ENCODE measurements at places on chromosomes 2 and 18. TPM values are rescaled to one million over a fixed set of nuclear protein-coding genes. Genes with fewer than 3 reads are reported as not detected.

Gene TANC1
- total RNA-seq, result 0.39 TPM

DNA sequence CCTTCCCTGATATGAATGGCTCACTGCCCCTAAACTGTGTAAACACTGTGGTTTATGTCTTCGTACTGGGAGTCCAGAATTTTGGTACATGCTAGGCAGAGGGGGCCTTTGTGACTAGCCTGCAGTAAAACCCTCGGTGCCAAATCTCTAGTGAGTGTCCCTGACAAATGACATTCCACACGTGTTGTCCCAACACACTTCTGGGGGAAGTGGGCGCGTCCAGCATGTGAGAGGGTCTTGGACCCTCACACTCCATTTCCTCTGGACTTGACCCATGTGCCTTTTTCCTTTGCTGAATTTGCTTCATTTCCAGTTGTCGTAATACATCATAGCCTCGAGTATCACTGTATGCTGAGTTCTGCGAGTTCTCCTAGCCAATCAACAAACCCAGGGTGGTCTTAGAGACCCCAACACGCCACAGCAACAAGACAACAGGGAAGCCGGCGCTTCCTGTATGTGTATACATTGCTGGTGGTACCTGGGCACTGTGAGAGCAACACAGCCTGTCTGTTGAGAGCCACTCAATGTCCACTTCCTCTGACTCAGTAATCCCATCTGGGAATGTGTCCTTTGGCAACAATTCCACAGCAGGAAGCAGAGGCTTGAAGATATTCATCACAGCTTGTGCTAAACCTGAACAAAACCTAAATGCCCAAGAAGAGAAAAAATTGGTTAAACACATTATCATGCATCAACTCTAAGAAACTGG lies 26.9 kb upstream of the SLC66A3 start:
- H3K36me3 ChIP-seq, result no peaks in the 10 kb centered on the region
- H3K4me1 ChIP-seq, result peaks cover 25% of the 10 kb centered on the region
- no peak overlapping the region for H3K4me3 ChIP-seq
- no peak overlapping the region for H3K27ac ChIP-seq
- no peak for DNase-seq

DNA sequence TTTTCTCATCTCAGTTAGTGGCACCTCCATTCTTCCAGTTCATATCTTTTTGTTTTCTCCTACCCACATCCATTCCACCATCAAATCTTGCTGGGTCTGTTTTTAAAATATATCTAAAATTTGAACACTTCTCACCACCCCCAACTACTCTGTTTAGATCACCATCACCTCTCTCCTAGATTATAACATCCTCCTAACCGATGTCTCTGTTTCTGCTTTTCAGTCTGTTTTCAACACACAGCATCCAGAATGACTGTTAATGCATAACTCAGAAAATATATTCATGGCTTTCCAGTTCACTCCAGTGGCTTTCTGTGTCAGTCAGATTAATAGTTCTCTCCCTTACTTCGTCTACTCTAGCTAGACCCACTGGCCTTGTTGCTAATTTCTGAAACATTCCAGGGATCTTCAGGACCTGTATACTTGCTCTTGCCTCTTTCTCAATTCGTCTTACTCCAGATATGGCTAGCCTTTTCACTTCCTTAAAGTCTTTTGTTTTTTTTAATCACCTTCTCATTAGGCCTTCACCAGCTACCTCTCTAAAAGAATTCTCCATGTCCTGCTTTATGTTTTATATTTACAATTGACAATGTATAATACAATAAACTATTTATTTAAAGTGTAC lies 105.3 kb downstream of the COMMD1 start:
- no peaks in the 10 kb centered on the region for H3K4me1 ChIP-seq
- no peak for DNase-seq
- no peak overlapping the region for H3K27ac ChIP-seq

DNA sequence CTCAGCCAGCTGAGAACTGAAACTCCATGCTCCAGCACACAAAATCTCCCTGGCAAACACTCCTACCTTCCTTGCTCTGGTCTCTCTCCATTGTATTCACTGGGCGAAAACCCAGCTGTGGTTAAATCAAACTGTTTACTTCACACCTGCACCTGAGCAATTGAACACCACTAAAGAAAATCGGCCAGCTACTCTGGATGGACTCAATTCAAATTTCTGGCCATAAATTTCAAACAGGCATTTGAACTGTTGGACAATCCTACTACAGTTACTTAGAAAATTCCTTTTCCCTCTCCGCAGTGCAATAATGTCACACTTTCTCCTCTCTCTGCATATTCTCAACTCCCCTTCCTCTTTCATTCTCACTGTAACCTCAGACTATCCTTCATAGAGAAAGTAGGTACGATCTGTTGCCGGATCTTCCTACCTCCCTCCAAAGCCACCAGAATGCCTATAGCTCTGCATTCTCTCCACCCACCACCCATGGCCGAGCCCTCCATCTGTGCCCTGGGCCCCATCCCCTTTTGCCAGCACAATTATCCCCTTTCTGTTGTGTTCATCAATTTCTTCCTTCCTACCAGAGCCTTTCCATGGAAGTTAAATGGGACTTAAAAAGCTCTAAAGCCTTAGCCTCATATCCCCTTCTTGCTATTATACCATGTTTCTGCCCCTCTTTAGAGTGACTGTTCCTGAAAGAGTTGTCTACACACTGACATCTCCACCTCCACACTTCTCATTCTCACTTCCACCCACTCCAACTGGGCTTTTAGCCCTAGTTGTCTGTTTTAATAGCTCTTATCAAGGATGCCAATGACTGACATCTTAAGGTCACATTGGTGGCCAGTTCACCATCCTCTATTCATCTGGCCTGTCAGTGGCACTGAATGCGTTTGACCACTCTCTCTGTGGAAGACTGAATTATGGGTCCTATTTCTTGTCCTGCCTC lies 127.5 kb upstream of the SLC1A4 start:
- no peaks in the 10 kb centered on the region for H3K36me3 ChIP-seq
- H3K27ac ChIP-seq, result no peak overlapping the region
- peaks cover 9% of the 10 kb centered on the region for H3K4me1 ChIP-seq

- H3K27ac ChIP-seq, result peak overlapping the region; percentile 8
- H3K36me3 ChIP-seq, result no peaks in the 10 kb centered on the region
Measured at GRCh38 chr2:37389989-37390765, 45.7 kb downstream of the QPCT start.

Gene PDE6D
- total RNA-seq, result 25.2 TPM

- no peaks in the 10 kb centered on the region for H3K36me3 ChIP-seq
- H3K4me3 ChIP-seq, result no peak within 1 kb of the TSS
- no peak for DNase-seq
- H3K4me1 ChIP-seq, result peaks cover 6% of the 10 kb centered on the region
- H3K27ac ChIP-seq, result no peak within 1 kb of the TSS
Measured at GRCh38 chr2:176128982-176129796, at the start of gene HOXD8. Gene HOXD8 (plus strand): TSS chr2:176129705. CDS start chr2:176130367, 662 bp downstream.

Gene SAG
- 0.05 TPM for total RNA-seq

Gene GALR1
- not detected for total RNA-seq

GRCh38 chr2:105073591-105073990 lies 35.7 kb downstream of the MRPS9 start:
- no peak for DNase-seq
- no peak overlapping the region for H3K27ac ChIP-seq
- H3K4me3 ChIP-seq, result no peak overlapping the region
- H3K36me3 ChIP-seq, result no peaks in the 10 kb centered on the region
- H3K27me3 ChIP-seq, result no peaks in the 10 kb centered on the region

Measured in naive thymus-derived CD4-positive, alpha-beta T cell (primary cell).